ENCODE measurements at places on chromosomes 7 and 10.

GRCh38 chr10:44249490-44249889 lies 135.4 kb downstream of the CXCL12 start:
- DNase-seq: no peak

GRCh38 chr10:70960316-70960715 lies 72.0 kb upstream of the PCBD1 start:
- no peak for DNase-seq

DNA sequence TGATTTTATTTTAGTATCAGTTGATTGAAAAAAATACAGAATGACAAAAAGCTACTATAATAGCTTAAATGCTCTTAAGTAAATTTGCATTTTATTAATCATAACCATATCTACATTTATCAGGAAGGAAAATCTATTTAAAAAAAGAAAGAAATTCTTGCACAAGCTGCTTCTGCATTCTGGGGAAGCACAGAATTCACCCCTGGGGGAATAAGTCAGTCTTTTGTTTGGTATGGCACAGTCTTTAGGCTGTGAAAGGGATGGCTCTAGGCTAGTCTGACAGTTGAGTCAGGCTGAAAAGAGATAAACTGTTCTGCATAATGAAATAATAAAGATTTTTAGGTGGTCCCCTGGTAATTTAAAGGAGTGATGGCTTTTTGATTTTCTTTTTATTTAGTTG lies 37.9 kb downstream of the HTR7 start:
- no peak for DNase-seq

DNA sequence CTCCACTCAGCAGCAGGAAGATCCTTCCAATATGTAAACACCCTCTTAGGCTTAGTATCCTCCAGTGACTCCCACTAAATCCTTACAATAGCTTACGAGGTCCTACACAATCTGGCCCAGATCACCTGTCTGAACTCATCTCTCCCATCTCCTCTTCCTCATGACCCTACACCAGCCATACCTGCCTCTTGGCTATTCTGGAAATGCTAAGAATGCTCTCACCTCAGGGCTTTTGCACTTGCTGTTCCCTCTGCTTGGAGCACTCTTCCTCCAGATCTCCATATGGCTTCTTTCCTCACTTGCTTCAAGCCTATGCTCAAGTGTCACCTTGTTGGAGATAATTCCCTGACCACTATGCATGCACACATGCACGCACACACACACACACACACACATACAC lies 50.8 kb upstream of the FRMD4A start:
- no peak for DNase-seq

- no peak for DNase-seq
Observed at GRCh38 chr10:74586088-74586585, 240.3 kb upstream of the KAT6B start.

GRCh38 chr7:98202367-98203195 lies 8.7 kb upstream of the BHLHA15 start:
- no peak for DNase-seq

- no peak for DNase-seq
Observed at GRCh38 chr10:6396226-6396625, 183.8 kb downstream of the PRKCQ start.

DNA sequence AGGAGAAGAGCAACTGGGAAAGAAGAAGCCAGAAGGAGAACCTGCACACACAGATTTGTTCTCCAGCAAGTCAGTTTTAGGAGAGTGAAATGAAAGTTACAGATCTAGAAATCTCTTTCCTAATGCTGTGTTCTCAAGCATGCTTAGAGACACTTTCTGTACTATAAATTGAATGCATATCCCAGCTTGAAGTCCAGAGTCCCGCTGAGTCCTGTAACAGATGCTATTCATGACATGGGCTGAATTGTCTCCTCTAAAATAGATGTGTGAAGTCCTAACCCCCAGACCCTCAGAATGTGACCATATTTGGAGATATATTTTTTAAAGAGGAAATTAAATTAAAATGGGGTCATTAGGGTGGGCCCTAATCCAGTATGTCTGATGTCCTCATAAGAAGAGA lies 46.9 kb upstream of the GJD4 start:
- no peak for DNase-seq

DNA sequence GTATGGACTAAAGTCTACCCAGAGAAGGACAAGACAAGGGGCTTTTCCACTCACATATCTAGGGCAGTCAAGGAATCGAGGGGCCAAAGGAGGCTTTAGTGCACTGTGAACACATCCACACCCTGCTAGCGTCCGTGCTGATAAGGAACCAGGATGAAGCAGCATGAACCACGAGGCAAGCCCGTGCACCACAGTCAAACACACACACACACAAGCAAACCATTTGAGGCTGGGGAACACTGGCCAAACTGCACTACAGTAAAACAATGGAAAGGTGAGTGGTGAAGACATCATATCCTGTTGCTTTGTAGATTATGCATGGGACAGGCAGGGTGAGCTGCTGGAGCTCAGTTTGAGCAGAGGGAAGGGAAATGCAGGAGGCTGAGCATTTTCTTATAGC lies 177.4 kb upstream of the CDCA7L start:
- DNase-seq: no peak

GRCh38 chr7:151773797-151774196 lies 103.1 kb downstream of the PRKAG2 start:
- DNase-seq: no peak

DNA sequence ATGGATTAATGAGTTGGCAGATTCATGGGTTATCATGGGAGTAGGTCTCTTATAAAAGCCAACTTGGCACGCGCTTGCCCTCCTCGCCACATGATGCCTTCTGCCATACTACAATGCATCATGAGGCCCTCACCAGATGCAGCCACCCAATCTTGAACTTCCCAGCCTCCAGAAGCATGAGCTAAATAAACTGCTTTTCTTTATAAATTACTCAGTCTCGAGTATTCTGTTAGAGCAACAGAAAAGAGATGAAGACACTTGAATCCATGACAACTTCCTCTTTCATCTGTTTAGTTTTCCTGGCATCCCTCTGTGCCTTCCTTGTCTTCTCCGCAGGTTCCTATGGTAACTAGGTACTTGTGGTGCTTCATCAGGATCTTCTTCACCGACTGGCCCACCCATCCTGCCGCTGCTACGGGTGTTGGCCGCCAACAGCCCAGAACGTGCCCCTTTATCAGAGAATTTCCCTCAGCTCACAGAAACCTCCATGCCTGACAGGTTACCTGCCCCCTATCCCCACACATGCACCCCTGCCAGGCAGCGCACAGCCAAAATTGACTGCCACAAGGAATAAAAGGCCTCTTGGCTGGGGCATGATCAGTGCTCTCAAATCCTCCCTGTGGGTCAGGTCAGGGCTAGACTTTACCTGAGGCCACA lies 28.0 kb upstream of the PPIF start:
- no peak for DNase-seq

DNA sequence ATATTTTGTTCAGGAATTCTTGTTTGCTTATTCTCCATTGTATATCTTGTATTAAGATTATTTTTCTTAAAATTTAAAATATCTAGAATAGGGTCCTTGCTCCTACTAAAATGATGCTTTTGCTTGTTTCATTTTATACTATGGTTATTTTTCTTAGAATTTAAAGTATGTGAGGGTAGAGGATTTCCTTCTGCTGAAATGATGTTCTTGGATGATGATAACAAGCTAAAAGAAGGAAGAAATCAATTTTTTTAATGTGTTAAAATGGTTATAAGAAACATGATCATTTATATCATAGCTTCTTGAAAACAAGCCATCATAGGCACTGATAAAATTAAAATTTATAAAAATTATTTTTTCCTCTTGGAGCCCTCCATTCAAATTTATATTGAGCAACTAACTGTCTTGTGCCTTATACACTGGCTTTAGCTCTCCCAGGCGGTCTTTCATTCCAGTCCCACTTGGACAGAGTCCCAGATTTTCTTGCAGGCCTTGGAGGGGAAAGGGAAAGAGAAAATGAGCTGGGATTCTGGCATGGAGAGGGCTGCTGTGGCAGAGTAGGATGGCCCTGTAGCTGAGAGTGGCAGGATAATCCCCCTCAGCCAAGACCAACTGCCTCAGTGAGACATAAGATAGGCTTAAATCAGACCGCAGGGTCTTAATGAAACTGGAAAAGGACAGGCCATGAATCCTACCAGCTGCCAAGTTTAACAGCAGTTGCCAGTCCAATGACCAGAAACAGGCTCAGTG lies 60.2 kb downstream of the DNAJB9 start:
- peak; percentile 90 for DNase-seq

DNA sequence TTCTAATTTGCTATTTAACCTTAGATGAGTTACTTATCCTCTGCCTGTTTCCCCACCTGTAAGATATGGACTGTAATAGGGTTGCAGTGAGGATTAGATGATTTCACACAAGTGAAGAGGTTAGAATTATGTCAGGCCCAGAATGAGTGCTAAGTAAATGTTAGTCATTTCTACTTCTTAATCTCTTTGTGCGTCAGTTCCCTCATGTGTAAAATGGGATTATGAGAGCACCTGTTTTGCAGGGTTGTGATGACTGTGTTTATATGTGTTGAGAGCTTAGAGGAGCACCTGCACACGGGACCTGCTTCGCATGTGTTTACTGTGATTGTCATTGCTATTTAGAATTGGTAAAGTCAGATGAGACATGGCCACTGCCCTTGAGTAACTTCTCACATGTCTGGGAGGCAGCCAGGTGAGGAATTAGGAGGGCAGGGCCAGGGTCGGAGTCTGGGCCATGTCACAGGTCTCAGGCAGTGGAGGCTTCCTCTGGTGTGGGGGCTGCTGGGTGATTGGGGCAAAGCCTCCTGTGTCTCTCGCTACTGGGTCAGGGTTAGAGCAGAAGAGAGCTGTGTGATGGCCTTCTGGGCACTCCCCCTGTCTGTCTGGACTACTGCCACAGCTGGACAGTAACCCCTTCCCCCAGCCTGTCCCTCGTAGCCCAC lies 106.7 kb downstream of the WDFY4 start:
- no peak for DNase-seq

DNA sequence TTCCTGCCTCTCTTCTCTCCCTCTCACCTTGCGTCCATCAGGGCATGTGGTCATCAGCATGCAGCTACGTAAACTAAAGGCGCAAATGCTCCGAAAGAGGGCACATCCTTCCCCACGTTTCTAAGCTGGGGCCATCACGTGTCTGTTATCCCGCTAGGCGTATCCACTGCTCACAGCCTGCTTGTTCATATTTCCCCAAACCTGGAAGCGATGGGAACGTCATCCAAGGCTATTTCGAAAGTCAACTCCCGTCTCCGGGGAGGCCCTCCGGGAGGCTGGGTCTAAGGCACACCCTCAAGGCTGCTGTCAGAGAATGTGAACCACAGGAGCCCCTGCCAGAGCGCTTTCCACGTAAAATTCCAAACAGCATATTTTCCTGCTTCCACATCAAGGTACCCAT lies 199.2 kb downstream of the DIP2C start:
- no peak for DNase-seq

- DNase-seq: peak; percentile 73
Observed at GRCh38 chr10:82378146-82378545, 503.2 kb downstream of the NRG3 start.

- no peak for DNase-seq
Observed at GRCh38 chr10:133187906-133188681, 28.1 kb downstream of the KNDC1 start.

GRCh38 chr7:151469281-151469680 lies 29.3 kb upstream of the CRYGN start:
- no peak for DNase-seq

GRCh38 chr7:151038951-151039849 lies 9.1 kb upstream of the ASIC3 start:
- DNase-seq: no peak

DNA sequence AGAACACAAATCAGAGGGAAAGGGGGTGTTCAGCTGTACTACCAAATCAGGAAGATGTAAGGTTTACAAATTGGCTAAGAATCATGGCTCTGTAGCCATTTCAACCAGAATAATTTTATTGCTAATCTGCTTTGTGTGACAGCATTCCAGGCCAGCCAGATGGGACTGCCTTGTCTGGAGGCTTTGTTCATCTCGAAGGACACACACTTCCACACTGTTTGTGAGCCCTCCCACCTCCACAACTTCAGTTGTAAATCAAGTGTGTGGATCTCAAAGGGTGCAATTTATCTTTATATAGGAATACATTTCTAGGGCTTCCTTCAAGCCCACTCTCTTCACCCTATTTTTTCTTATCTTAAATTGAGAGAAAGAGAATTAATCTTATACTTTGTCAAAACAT lies 6.9 kb upstream of the OIT3 start:
- DNase-seq: no peak

DNA sequence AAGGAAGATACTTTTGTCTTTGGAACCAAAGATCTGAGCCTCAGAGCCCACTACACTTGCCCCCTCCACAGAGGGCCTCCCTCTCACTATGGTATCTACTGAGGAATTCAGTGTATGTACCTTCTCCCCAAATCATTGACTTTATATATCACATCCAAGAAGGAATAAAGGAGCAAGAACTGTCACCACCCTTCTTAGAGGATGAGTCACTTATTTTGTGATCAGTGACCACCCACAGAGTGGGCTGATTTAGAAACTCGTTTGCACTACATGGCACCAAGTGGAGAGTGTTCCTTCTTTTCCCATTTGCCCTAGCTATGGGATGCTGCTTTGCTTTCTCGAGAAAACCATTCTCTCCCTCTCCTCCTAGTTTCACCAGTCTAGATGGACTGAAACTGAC lies 5.7 kb downstream of the TMEM243 start:
- DNase-seq: no peak

DNA sequence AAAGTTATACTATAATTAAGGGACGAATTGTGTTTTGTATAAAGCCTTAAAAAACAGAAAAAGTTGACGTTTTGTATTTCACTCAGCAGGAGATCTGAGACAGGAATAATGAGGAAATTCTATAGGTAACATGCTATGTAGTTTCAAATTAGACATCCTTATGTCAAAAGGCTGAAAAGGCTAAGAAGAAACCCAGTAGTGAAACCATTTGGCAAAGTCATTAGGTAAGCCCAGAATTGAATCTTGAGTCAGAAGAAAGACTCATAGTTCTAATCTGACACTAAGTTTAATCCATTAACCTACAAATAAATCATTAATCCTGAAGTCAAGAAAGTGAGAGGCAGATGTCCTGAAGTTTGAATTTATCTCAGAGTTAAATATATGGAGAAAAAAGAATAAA lies 79.3 kb downstream of the RNF133 start:
- DNase-seq: no peak

DNA sequence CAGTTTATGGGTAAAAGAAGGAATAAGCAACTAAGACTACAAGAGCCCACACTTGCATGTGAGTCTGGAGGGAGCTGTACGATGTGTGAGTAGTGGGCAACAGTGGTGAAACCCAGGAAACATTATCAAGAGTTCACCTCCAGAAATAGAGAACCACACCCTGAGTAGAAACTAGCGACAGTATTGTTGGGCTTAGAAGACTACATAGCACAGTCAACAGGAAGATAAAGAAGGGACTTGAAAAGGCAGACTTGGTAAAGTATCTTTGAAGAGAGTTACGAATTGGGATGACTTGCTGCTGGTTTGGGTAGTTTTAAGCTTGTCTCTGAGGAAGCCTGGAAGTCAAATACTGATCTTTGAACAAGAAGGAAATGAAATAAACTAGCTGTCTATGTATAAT lies 223.2 kb upstream of the GNAI1 start:
- no peak for DNase-seq

All from NCI-H524 (cell line).